Stimulated activated CD8-positive, alpha-beta memory T cell treated with anti-CD3 and anti-CD28 coated beads, Interleukin-7, amount 100 ng/mL, for 24 hours (primary cell): ENCODE measurements at places on chromosomes 4 and X.

GRCh38 chr4:66991521-66991920 is 553.8 kb downstream of the CENPC start:
- no peak for DNase-seq

GRCh38 chr4:55874831-55875230 is 21.4 kb downstream of the EXOC1 start:
- no peak for DNase-seq

DNA sequence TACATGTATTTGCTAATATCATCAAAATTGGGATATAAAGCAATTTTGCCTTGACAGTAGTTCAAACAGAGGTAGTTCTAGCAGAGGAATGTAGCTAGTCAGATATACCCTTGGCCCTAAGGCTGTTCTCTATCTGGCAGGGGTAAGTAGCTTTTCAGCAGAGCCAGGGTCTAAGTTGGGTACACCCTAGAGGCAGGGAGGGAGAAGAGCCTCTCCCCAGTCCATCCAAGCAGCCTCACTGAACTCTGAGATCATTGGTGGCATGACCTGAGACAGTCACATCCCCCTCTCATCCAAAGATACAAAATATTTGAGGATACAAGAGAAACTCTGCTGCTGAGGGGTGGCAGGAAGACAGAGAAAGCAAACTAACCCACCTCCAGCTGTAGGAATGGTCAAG is 343.7 kb downstream of the DHX15 start:
- DNase-seq = no peak

DNA sequence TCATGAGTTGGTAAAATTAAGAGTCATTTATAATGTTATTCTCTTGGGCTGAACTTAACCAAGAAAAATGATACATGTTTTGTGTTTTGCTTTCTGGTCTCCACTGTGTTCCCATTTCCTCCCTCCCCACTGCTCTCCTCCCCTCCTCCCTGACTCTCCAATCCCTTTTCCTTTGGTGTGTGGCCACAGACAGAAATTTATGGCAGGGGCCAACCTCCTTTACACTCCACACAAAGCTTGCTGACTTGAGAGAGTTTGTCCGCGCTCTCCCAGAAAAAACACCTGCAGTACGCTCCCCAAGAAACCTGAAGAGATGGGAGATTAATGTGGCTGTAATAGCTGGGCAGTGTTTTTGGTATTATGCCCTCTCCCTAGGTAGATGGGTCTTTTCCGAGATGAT is 88.9 kb downstream of the ALPK1 start:
- no peak for DNase-seq

DNA sequence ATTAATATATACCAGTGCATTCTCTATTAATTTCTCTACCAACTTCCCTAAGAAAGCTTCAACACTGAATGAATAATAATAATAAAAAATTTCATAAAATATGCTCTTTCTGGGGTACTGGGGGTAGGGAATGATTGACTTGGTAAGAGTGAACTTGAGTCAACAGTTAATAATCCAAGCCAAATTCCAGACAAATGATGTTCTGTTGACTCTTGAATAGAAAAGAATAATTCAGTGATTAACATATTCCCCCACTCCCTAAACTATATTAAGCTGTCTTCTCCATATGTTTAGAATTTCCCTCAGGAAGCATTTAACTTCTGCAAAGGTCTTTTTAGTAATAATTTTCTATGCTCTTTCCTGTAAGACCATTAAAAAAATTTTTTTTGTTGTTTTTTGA is 12.3 kb downstream of the PGRMC2 start:
- no peak for DNase-seq

DNA sequence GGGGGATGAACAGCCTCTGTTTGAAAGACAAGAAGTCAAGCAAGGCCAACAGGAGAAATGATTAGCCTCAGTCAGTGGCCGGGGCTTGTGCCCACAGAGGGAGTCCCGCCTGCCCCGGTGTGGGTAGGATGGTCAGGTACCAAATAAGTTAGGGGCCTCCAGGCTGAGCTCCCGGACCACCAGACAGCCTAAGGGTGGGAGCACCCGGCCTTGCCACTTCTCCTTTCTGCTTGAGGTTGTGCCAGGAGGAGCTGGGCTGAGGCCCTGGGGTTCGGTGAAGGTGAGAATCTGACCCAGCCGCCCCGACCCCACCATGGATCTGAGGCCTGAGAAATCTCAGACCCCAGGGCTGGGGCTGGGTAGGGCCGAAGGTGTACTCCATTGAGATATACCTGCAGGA is 48.8 kb downstream of the EFNB1 start:
- no peak for DNase-seq

DNA sequence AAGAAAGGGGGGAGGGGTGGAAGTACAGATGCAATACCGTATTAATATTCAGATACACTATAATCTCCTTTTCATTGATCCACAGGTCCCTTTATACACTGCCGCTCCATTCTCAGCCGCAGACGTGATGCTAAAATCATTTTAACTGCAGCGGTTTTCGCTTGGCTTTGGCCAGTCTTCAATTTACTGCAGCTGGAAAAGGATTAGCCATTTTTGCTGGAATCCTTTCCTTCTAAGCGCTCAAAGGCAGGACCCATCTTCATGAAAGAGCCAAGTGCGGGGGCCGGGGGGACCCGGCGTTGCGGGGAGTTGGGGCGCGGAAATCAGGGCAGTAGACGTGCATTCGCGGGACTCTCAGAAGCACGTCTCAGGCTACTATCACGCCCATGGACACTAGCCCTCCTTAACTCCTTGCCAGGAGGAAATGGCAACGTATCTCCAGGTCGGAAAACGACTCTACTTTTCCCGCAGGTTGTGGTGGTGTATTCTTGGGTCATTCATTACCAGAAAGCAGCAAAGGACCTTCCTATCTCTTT is 1.7 kb upstream of the PCDH10 start:
- DNase-seq = no peak

GRCh38 chr4:152616804-152617203 is 63.0 kb downstream of the TMEM154 start:
- no peak for DNase-seq

DNA sequence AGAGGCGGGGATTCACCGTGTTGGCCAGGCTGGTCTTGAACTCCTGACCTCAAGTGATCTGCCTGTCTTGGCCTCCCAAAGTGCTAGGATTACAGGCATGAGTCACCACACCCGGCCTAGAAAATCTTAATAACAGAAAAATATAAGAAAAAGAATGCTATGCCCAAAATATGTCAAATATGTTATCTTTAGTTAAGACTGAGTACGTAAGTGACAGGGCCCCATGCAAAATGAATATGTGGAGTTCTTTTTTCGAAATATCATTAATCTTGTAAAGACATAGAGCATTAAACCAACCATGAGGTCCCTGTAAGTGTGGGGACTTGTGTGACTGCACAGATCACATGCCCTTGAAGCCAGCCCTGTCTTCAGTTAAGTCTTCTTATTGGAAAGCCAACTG is 8.9 kb upstream of the ZNF518B start:
- no peak for DNase-seq

DNA sequence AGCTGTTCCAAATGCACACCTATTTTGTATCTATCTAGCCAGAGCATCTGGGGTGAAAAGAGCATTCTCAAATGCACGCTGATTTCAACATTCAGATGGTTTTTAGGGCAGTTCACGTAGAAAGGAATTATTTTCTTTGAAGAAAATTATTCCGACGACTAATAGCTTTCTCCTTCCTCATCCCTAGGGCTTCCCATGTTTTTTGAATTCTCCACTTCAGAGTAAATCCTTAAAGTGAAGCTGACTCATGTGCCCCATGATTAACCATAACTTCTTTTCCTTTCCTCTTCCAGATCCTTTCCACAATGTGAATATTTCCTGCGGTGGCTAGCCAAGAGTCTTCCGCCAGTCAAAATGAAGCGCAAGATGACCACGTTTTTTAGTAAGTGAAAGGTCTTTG is 86.7 kb upstream of the PDHA1 start:
- DNase-seq = no peak

DNA sequence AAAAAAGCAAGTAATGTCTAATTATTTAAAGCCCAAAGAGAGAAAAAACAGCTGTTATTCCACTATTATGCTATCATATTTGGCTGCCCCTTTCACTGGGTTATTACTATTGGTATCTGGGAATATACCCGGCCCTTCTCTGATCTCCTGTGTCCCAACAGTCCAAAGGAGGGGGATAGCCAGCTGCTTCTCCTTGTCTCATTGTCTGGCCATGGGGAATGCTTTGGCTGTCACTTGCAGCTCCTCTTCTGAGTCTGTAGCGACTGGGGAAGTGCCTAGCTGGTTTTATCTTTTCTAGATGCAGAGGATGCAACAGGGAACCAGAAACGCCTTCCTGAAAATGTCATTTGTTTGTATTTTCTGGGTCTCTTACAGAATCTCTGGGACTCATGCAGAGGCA is 33.9 kb downstream of the MGARP start:
- DNase-seq = no peak

- DNase-seq = no peak
Observed at GRCh38 chrX:63686878-63687714, 97.9 kb downstream of the ARHGEF9 start.

DNA sequence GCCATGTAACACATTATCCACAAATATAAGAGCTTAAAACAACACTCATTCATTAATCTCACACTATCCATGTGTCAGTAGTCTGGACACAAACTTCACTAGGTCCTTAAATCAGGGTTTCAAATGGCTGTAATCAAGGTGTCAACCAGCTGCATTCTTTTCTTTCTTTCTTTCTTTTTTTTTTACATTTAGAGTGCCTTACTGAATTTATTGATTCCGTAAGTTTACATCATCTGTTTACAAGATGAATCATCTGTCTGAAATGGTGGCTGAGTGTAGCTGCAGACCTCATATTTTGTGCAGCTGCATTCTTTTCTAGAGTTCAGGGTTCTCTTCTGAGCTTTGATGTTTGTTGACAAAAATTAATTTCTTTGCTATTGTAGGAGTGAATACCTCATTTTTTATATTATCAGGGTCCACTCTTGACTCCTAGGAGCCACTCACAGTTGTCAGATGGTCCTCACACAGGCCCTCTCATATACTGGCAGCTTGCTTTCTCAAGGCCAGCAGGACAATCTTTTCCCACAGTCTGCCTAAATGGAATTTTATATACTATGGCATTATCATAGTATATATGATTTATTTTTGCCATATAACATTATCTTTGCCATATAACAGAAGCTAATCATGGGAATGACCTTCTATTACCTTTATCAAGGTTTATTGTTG is 37.8 kb downstream of the SPOCK3 start:
- DNase-seq = no peak

- no peak for DNase-seq
Observed at GRCh38 chr4:6953751-6954380, 44.2 kb downstream of the TBC1D14 start.

DNA sequence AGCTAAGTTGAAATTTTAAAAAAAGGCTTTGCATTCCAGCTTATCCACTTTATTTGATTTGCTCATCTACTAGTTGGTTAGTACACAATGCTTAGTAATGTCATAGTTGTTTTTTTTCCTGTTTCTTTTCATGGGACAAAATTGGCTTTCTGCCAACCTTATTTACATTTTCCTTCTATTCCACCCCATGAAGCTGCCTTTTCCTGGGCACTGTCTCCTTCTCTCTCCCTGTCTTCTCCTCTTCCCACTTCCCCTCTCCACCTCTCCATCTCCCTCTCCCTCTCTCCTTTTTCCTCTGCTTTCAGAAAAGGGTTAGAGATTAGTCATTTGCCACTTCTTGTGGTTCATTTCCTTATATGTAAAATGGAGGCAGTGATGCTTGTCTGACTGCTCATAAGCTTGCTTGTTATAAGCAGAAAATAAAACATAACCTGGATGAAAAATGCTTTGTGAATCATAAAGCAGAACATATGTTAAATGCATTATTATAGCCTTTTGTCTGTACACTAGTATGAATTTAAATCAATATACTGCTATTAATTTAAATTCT is 181.9 kb downstream of the CEP135 start:
- no peak for DNase-seq

DNA sequence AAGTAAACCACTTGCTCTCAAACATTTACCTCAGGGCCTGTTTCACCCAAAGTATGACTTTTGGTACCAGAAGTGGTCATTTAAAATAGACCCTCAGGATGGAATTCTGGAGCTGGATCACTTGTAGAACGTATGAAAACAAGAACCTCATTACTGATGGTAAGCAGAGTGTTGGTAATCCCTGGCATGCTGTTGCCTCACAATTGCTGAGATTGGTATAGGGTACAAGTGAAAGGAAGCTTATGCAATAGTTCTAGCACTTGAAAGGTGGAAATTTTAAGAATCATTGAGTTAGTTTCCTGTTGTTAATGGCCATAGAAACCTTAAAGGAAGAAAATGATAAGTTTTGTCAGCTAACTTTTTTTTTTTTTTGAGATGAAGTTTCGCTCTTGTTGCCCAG is 22.3 kb upstream of the THOC2 start:
- no peak for DNase-seq

DNA sequence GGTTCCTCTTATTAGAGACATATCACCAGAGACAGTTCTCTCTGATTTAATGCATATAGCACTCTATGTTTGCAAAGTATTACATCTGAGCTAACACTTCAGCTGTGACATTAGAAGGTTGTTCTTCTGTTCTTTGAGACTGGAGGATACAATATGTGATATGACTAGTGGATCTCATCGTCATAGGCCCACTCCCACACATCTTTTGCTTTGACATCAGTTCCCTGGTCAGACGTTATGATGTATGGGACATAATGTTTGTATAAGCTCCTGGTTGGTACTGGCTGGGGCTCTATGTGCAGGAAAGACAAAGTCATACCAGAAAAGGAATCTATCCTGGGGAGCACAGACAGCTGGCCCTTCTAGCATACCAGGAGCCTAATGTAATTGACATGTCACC is 57.7 kb upstream of the MAML3 start:
- no peak for DNase-seq

DNA sequence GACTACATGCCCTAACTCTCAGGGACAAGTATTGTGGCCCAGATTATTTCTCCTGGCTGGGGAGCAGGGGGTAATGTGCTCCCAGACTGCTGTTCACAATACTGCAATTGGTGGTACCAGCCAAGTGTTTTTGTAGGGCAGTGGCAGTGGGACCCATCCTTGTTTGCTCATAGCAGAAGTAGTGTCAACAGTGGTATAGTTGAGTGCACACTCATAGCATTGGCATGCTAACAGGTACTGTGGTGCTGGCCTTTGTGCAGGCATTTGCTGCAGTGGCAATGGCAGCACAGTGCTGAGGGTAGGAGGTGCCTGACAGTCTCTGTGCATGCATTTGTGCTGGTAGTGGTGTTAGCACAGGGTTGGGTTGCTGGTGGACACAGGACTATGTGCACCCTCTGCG is 995.0 kb downstream of the SH3BGRL start:
- no peak for DNase-seq

DNA sequence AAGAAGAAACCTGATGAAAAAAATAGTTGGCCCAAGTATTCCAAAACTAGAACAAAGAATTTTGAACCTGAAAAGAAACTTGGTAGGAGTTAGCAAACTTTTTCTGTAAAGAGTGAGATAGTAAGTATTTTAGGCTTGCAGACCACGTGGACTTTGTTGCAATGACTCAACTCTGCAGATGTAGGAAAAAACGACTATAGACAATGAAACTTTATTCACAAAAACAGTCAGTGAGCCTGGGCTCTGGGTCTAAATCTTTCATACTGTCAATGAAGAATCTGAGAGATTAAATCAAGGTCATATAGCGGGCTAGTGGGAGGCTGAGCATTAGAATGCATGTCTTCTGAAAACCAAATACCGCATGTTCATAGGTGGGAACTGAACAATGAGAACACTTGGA is 23.0 kb downstream of the SH3D19 start:
- DNase-seq = no peak

- DNase-seq = no peak
Observed at GRCh38 chr4:87835743-87836142, 3.0 kb downstream of the MEPE start.

GRCh38 chr4:79258614-79259176 is 67.2 kb downstream of the NAA11 start:
- no peak for DNase-seq
